ENCODE measurements at places on chromosomes 6 and 20.
A peak's percentile ranks its signal among the peaks of the same experiment; 100 is the strongest.

- no peak for DNase-seq
Measured at GRCh38 chr6:111080698-111081097, 6.6 kb upstream of the SLC16A10 start.

DNA sequence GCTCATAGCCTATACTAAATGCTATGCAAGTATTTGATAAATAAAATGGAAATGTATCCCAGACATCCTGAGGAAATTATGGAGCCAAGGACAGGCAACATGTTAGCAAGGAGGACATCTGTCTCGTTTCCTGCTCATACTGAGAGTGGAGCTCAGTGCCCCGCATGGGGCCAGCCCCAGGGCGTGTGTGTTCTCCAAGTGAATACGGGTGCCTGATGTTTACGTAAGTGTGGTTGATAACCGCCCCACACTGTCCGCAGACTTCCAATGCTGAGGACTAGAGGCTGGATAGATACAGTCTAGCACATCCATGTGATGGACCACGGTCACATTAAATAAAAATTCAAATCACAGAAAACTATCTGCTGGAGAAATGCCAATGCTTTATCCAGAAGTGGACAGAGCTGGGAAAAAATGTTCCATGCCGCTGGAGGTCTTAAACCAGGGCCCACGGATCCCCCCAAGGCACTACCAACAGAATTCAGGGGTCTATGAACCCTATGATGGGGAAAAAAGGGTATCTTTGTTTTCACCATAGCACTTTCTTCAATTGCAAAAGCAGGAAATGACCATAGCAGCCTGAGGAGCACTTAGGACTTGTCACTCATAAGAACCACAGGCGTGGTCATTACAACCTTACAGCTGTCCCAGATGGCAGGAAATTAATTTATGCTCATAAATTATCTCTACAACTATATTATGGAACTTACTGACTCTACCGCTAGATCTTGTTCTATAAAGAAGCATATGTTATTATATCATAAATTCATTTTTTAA, 24.9 kb downstream of the TGM2 start:
- DNase-seq: peak; percentile 68

- DNase-seq: no peak
Measured at GRCh38 chr20:4082406-4083097, 67.2 kb upstream of the RNF24 start.

GRCh38 chr6:137305691-137306090, 86.5 kb upstream of the IFNGR1 start:
- DNase-seq: no peak

DNA sequence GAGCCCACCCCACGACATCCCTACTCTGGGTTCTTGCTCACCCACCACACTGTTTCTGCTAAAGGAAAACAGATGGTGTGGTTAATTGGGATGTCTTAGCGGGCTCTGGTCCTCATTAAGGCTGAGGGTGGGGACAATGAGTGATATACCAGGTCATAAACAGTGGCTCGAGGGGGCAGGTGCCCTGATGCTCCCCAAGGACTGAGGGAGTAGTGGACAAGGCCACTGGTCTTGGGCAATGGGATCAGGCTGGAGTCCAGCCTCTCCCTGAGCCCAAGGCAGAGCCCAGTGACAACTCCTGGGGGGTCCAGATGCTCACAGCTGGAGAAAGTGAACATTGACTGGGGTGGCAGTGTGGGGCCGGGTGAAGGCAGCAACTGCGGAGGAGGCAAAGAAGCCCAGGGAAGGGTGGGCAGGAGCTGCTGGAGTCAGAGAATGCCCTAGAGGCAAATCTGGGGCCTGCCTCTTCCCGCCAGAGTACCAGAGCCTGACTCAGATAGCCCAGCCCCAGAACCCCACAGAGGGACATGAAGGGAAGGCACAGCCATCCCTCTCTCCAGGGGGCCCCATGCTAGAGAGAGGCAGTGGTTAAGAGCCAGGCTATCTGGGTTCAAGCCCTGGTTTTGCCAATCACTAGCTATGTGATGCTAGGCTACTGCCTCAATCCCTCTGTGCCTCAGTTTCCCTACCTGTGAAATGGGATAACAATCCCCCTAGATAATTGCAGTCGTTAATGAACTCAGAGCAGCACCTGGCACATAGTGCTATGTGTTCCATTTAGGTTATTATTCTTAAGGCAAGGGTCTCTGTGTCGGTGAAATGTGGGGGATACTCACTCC, 72.3 kb downstream of the MRPL14 start:
- DNase-seq: no peak

DNA sequence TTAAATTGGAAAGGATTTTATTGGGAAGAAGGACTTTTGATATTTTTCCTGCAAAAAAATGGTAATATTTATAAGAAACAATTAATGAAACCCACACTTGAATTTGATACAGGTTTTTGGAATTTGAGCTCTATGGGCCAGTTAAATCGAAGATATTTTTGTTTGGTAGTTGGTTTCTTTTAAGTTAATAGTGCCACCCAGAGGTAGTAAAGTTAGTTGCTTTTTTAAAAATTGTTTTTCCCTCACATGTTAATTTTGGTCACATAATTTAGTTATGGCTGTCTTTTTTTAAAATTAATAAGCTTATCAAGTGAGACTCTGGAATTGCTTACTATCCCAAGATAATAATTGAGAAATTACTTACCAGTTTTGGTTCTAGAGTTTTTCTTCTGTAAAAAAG, 7.1 kb downstream of the PRIM2 start:
- no peak for DNase-seq

- DNase-seq: no peak
Measured at GRCh38 chr6:162343198-162343935, 384.2 kb downstream of the PRKN start.

- DNase-seq: no peak
Measured at GRCh38 chr6:97677626-97678025, 394.6 kb upstream of the MMS22L start.

- no peak for DNase-seq
Measured at GRCh38 chr20:4828830-4829513, 107.3 kb downstream of the PRND start.

All from NCI-H1417 (cell line).